ENCODE measurements at places on chromosomes 4 and X. TPM values are rescaled to one million over a fixed set of nuclear protein-coding genes. Genes with fewer than 3 reads are reported as not detected.

Gene PRR32
- total RNA-seq = 3.6 TPM

Gene ALPK1
- total RNA-seq = 8.1 TPM

Gene FDCSP
- not detected for total RNA-seq

Gene SPARCL1
- 501 TPM for total RNA-seq

Gene CHIC1
- 17.9 TPM for total RNA-seq

Gene ANK2
- 332 TPM for total RNA-seq

Gene ATP6AP2
- 50.9 TPM for total RNA-seq

Gene GYPE
- 1.5 TPM for total RNA-seq

Gene EMD
- 41.5 TPM for total RNA-seq

Gene NPNT
- 5.5 TPM for total RNA-seq

Gene ATP2B3
- total RNA-seq = not detected

Gene USP51
- 1.7 TPM for total RNA-seq

Gene HMGB3
- total RNA-seq = 2.6 TPM

Gene MED14
- 16.1 TPM for total RNA-seq

Gene LANCL3
- total RNA-seq = 0.08 TPM

Gene PLXNB3
- total RNA-seq = 5.6 TPM

Gene RADX
- total RNA-seq = 1.8 TPM

Gene H2BW2
- total RNA-seq = not detected

Gene RPL9
- 2,057 TPM for total RNA-seq

Gene CENPVL2
- not detected for total RNA-seq

Gene PIN4
- 3.9 TPM for total RNA-seq

Gene DKK2
- 4.1 TPM for total RNA-seq

Gene SHROOM2
- total RNA-seq = 2.7 TPM

Gene P2RY8
- 0.93 TPM for total RNA-seq

Gene CLGN
- total RNA-seq = 92.6 TPM

Gene STBD1
- 28.4 TPM for total RNA-seq

Gene ZMAT1
- total RNA-seq = 4.4 TPM

Gene MAP9
- 4.5 TPM for total RNA-seq

Gene PLS3
- total RNA-seq = 33.4 TPM

Gene INTS12
- total RNA-seq = 22.7 TPM

Gene KIAA1210
- total RNA-seq = 0.04 TPM

Gene PNMA6F
- not detected for total RNA-seq

Gene CDX4
- not detected for total RNA-seq

Gene ARHGEF6
- total RNA-seq = 45.8 TPM

Gene SH3D19
- total RNA-seq = 107 TPM

Gene DOK7
- 68.9 TPM for total RNA-seq

Gene PRSS12
- 0.12 TPM for total RNA-seq

Gene L1CAM
- 7.0 TPM for total RNA-seq
